ENCODE measurements at places on chromosomes 1 and 21.

DNA sequence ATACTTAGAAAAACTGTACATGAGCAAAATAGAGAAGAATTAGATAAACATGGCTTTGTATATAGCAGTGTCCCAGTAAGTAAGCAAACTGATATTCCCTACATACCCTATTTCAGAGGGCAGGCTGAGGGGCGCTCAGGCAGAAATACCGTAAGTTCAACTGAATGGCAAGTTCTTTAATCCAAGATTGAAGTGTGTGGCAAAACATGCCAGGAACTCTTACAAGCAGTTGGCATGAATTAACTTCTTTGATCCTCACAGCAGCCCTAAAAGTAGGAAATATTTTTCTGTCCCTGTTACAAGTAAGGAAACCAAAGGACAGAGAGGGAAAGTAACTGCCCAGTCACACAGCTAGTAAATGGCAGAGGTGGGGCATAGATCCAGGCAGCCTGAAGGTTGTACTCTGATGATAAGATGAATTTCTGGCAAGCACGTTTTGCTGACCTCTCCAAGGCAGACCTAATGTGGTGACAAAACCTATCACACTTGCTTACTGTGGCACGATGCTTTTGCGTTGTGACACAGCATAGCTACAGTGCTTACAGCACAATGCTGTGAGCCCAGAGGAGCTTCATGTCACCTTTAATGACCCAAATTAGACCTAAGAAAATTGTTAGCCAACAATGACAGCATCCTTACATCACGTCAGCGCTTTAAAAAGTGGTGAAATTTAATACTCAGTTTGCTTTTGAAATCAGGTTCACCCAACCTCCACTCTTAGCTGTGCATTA, 35.0 kb upstream of the THEM4 start:
- DNase-seq = no peak

DNA sequence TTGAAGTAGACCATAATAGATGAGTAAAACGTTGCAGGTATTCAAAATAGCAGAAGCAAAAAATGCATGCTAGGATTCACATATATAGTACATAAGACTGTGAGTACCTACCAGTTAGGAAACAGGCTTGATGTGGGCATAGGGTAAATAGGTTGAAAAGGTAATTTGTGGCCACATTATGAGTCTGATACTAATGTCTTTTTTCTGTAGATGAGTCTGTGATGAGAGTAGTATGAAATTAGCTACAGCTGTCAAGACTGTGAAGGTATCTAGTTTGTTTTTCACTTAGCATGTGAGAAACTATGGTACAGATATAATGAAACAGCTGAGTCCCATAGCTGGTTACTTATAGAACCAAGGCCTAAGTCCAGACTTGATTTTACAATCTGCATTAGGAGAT, 12.4 kb upstream of the SPATA1 start:
- DNase-seq = no peak

DNA sequence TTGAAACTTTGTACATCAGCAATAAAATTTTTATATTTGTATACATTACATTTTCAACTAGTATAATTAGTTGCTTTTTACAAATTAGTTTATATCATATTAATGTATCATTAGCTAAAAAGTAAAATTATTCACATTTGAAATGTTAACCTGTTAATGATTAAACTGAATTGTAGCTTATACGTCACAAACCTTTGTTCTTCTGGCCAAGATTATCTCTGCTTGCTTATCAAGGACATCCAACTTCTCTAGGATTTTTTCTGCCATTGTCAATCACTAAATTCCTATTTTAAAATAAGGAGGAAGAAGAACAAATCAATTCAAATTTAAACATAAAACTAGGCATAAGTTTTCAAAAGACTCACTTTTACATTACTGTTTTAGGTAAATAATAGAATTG, 7.8 kb downstream of the C1orf141 start:
- no peak for DNase-seq

- DNase-seq = no peak
These were observed 1.9 kb upstream of the SFT2D2 start for GRCh38 chr1:168223681-168224540.

GRCh38 chr21:18023157-18023556, 204.0 kb upstream of the C21orf91 start:
- no peak for DNase-seq

DNA sequence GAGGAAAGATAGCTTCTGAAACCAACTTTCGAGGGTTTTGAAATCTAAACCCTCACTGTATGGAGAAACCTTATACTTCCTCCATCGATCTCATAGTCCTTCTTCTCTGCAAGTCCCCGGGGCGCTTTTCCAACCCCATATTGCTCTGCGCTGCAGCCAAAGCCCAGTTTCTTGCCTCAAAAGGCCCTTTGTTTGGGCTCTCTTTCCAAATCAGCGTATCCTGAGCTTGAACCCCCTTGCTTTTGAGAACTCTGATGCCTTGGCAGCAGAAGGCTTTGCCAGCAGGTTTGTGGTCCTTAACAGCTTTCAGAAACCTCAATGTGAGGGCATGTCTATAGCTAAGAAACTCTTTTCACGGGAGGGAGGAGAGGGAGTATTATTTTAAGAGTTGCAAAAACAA, 21.6 kb downstream of the PLPP3 start:
- no peak for DNase-seq

DNA sequence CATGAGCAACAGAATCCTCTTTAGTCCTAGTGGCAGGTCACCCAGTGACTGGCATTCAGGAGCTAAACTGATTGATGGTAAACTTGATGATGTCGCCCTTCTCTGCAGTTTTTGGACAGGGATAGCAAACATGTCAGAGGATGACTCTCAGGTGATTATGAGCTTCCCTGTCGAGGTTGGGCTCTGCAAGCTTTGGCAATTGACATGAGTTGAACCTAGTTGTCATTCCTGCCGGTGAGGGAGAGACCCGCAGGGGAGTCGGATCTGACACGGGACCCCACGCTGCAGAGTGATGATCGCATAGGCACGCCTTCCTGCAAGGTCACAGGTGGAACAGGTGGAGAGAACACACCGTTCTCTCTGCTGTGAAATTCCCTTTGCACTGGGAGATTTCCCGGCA, 438.0 kb upstream of the VAMP3 start:
- no peak for DNase-seq

DNA sequence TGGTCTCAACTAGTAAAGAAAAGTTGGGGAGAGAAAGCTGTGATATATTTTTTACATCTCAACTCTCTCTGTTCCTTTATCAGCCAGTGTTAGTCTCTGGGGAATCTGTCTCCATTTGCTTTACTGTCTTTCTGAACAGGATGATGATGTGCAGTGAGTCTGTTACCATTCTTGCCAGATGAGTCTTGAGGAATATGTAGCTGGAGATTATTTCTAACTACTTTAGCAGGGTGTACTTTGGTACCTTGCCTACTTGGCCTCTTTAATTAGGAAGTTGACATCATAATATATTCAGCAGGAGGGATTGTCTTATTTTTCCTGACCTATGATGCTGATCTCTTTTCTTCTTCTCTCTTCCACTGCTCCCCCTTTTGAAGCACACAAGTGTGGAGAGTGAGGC, 15.7 kb upstream of the HAX1 start:
- no peak for DNase-seq

GRCh38 chr21:26732432-26733221, 112.6 kb downstream of the ADAMTS1 start:
- no peak for DNase-seq

GRCh38 chr1:91727763-91728162, 158.2 kb downstream of the TGFBR3 start:
- DNase-seq = no peak

- DNase-seq = no peak
These were observed 37.2 kb upstream of the S1PR1 start for GRCh38 chr1:101199637-101199982.

DNA sequence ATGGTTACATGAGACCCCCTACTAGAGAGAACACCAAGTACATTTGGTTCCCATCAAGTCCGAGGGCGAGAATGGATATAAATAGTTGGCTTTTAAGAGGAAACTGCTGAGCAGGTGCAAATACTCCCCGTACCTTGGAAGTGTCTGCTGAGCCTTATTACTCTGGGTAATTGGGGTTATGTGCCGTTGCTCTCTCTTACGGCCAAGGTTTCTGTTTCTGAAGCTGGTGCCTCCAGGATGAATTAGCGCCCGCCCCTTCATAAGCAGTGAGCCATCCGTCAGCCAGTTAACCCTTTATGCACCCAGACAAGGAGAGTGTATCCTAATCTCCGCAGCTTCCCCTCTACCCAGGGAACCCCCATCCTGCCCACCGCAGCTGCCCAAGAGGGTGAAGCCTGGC, 90.4 kb upstream of the AJAP1 start:
- DNase-seq = no peak

DNA sequence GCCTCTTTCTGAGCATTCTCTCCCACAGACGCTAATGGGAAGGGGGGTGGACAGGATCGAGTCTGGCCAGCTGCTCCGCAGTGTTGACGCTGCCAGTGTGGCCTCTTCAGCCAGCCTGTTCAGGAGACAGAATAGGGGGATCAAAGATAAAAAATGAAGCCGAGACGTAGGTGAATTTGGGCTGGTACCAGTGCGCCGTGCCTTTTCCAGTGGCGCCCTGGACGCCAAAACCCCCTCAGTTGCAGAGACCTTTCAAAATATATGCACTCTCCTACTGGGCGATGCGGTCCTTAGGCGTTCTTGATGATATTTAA, 1.1 kb downstream of the TTC3 start:
- DNase-seq = no peak

DNA sequence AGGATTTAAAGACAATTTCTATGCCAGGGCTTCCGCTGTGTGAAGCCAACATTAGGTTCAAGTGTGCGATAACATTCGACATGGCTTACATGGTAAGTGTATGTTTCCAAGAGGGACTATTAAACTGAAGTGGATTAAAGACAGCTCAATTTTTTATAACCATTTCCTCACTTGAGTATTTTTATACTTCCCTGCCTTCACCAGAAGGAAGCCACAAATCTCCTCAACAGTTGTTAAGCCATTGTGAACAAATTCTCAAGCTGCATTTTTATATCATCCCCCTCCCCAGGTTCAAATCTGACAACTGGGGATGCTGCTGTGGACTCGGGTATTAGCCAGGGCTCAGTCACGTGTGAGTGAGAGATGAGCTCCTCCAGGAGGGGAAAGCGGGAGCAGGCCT, 116.3 kb downstream of the RHOU start:
- no peak for DNase-seq

Measured in CD4-positive, alpha-beta T cell treated with Interleukin-6 at 100 ng/mL for 8 hours (primary cell).